ENCODE measurements at places on chromosomes 3 and 15.

- DNase-seq = no peak
These were observed 168.5 kb upstream of the NSMCE3 start for GRCh38 chr15:29437888-29438702.

- DNase-seq = no peak
These were observed 297.3 kb upstream of the THBS1 start for GRCh38 chr15:39283531-39283930.

DNA sequence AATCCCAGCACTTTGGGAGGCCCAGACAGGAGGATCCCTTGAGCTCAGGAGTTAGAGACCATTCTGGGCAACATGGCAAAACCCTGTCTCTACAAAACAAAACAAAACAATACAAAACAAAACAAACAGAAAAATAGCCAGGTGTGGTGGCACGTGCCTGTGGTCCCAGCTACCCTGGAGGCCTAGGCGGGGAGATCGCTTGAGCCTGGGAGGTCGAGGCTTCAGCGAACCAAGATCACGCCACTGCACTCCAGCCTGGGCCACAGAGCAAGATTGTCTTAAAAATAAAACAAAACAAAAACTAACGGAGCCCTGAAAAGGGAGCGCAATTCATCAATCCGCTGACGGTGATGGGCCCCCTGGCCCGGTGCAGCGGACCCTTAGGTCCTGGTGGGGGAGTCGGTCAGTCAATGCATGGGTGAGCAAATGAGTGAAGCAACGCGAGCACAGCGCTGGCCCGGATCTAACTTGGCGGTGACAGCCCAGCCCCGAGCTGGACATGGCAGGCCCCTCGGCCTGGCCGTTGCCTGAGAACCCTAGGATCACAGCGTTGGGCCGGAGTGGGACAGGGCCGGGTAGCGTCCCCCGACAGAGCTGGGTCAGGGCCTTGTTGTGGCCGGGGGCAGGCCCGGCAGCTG, 52.4 kb upstream of the BLM start:
- no peak for DNase-seq

DNA sequence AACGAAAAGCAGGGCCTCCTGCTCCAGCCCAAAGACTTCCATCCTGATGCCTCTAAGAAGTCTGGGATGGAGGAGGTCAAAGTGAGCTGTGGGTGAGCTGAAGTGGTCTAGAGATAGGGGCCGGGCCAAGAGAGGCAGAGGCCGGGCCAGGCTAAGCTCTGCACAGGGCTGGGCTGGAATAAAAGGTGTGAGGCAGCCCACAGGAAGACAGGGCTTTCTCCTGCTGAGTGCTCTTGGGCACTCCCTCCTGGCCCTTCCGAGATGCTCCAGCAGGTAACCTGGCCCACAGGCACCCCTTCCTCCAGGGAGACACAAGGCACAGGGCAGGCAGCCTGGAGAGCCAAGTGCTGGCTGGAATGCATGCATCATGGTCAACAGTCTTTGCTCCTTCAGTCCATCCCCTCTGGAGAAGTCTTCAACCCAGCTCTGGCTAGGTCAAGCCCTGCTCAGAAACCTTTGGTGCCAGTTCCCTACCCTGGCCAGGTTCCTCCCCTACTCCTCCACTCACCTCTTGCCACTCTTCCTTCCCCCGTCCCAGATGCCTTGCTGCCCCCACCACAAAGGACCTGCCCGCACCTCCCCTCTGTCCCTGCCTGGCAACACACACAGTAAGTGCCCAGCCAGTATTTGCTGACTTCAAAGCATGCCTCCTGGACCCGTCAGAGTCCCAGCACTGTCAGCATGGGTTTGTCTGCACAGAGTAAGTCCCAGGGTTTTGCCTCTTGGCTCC, 93.6 kb downstream of the SEC22A start:
- DNase-seq = no peak
